SW480 (cell line): ENCODE measurements at places on chromosomes 7 and 10.

DNA sequence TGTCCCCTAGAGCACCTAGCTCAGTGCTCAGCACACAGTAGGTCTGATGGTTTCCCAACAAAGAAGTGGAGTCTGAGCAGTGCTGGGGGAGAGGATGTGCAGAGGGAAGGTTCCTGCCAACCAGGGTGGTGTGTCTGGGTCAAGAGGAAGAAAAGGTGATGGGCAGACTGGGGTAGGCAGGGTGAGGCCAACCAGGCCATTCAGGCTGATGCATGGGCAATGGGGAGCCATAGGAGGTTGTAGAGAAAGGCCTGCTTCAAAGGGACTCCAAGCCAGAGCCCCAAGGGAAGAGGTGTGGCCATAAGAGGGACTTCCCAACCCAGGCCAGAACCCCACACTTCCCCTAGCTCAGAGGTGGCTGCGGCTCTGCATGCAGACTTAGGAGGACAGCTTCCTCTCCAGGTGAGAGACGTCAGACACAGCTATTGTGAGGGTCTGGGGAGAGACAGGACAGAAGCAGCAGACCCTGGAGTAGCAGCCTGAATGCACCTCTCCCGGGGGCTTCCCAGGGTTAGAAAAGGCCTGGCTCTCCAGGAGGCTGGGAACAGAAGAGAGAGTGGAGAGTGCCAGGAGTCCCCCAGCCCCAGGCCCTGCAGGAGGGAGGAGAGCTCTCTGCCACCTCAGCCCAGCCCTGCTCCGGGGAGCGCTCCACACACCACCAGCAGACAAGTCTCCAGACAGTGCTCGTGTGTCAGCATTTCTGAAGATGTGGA is 87.4 kb upstream of the ZMIZ1 start:
- DNase-seq, result no peak

GRCh38 chr10:22895252-22895651 is 32.6 kb upstream of the ARMC3 start:
- DNase-seq, result no peak

DNA sequence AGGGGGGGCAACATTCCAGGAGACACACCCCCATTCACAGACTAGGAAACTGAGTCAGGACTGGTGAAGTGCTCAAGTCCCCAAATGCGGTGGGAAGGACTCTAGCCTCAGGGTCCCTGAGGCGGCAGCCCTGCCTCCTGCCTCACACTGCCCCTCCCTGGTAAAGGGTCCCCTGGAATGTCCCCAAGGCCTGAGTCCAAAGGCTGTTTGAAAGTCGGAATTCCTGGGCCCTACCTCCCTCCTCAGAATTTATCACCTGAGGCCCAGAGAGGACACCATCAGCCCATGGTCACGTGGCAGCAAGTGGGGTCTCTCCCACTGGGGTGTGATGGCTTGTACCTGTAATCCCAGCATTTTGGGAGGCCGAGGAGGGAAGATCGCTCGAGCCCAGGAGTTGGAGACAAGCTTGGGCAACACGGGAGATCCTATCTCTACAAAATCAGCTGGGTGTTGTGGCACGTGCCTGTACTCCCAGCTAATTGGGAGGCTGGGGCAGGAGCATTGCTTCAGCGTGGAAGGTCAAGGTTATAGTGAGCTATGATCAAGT is 110.3 kb upstream of the TNRC18 start:
- no peak for DNase-seq

DNA sequence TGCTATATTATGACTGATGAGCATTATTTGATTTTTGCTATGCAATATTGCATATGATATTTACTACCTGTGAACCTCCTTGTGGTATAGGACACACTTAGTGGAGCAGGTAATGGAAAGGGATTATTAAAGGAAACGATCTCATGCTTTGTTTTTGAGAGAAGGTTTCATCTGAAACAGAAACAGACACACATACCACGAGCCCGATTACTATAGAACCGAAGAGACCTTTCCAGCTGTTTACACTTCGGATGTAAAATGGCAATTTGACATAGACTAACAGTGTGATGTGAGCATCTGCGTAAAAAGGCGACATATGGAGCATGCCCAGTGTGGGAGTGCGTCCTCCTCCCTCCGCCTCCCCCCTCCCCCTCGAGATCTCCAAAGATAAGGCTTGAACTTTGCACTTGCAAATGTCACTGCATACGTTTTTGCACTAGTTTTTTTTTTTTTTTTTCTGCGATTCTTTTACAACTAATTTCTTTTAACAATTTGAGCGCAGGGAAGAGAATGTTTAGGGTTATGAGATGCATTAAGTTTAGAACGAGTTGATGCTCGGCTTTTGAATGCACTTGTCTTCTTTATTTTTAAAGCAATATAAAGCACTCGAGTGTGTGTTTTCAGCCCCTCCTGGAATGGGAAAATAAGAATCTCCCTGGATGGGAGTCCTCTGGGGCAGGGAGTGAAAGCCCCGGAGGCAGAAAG is 251.0 kb downstream of the NSUN6 start:
- peak; percentile 16 for DNase-seq

- DNase-seq, result no peak
These were observed 242.3 kb upstream of the DKK1 start for GRCh38 chr10:52071814-52072213.

DNA sequence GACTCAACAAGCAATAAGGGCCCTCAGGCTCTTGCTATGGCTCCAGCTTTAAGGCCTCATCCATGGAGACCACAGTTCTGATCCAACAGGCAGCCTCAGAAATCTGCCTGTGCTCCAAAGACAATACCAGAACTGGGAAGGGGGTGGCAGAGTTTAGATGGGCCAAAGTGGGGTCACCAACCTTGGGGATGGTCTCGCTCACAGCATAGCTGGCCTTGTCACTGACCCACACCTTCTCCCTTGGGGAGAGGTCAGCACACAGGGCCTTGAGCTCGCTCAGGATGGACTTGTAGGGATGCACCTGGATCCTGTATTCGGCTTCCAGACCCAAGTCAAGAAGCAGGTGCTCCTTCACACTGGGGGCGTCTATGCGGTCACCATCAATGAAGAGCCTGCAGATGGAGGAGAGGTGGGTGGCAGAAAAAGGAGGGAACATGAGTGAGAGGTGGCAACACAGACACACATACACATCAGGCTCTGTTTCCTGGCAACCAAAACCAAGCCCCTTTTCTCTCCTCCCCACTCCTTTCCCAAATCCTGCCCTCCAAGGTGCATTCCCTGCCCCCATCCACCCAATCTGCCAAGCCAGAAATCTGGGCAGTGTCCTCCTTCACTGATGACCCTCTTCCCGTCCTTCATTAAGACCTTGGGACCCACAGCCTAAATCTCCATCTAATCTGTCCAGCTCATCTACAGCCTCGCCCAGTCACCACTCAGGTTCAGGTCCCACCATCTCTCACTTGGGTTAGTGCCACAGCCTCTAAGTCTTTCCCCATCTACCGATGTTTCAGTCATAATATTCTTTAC is 40.9 kb downstream of the XPNPEP1 start:
- DNase-seq, result no peak

- no peak for DNase-seq
These were observed 74.1 kb upstream of the KCNMA1 start for GRCh38 chr10:77711683-77712049.

DNA sequence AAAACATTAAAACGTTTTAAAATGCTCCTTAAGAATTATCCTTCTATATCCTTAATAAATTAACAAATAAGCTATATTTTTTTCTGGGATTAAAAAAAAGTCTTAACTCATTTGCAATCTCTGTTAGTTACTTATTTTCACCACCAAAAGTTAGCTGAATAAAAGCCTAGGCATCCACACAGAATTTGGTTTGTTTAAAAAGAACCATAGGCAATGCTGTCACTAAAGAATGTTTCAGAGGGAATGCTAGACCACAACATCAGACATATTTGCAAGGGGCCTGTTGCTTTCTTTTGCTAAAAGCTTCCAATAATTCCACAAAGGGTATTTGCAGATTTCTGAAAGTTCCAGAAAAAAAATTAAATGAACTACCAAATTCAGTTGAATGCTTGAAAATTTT is 244.2 kb downstream of the POU6F2 start:
- no peak for DNase-seq

- DNase-seq, result no peak
These were observed 20.0 kb upstream of the CREB3L2 start for GRCh38 chr7:138021889-138022288.

- DNase-seq, result no peak
These were observed at the start of gene SORCS3 for GRCh38 chr10:104641187-104641936. Gene SORCS3, plus strand, starts transcription at chr10:104641290.
